Body of pancreas (tissue), 4 donors: ENCODE measurements at places on chromosomes 12 and 14.

DNA sequence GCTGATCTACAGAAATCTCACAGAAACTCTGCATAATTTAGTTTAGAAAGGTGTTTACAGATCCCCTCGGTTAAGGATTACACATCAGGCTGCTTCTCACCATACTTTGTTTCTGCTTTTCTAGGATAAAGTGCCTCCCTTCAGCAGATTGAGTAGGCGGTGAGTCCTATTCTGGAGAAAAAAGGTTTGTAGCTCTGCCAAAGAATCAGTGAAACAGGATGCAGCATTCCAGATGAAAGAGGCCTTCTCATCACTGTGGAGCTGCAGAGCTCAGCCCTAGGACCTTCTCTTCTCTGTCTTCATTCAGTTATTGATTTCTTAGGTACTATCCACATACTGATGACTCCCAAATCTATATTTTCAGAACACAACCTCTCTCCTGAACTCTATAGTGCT is 155.5 kb upstream of the KRR1 start:
- no peak for DNase-seq

DNA sequence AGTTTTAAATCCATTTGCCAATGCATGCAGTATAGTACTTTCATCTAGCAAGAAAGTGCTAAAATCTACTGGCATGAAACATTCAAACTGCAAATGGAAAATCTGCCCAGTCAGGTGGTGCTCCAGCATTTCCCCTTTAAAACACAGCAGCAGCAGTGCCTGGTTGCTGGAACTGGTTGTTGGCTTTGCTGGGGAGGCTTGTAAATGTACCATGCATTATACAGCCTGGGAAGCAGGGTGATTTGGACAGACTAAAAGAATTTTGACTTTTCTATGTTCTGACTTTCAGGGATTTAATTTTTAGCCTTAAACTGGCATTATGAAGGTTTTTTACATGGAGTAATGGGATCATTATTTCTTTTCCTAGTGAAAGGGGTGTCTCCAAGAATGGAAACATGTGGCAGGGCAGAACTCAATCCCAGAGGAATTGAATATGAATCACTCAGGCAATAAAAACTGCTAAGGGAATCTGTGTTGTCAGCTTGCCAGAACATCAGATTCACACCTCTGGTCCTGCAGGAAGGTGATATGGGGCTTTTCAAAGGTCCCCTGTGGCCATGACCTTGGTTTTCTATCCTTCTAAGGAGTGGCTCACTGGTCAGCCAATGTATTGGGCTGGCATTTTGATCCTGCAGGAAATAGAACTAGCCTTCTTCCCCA is 9.0 kb upstream of the PAX9 start:
- DNase-seq = no peak

GRCh38 chr14:48384821-48385220 is 709.4 kb upstream of the MDGA2 start:
- DNase-seq = no peak

GRCh38 chr12:116247377-116247776 is 30.1 kb downstream of the MED13L start:
- DNase-seq = no peak

- peak; percentile 90 for DNase-seq
Measured at GRCh38 chr14:29637411-29637810, 290.2 kb downstream of the PRKD1 start.

DNA sequence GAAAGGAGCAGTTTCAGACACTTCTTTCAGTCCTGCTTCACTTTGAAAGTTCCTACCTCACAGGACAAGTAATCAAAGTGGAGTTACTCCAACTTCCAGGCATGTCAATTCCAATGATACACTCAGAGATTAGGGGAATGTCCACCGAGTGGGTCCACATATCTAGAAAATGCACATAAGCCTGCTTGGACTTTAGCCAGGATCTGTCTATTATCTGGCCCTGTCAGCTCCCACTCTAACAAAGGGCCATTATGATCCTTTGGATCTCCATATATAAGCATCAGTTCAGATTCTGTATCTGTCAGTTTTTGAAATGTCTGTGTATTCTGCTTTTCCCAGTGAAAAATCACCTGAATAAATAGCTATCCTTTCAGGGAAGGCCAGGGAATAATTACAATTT is 112.9 kb upstream of the ATXN7L3B start:
- DNase-seq = no peak

GRCh38 chr14:63155511-63156185 is 48.6 kb upstream of the RHOJ start:
- no peak for DNase-seq

GRCh38 chr14:63245893-63246292 is 41.6 kb downstream of the RHOJ start:
- DNase-seq = no peak

GRCh38 chr12:26566675-26567074 is 266.3 kb downstream of the ITPR2 start:
- DNase-seq = no peak

DNA sequence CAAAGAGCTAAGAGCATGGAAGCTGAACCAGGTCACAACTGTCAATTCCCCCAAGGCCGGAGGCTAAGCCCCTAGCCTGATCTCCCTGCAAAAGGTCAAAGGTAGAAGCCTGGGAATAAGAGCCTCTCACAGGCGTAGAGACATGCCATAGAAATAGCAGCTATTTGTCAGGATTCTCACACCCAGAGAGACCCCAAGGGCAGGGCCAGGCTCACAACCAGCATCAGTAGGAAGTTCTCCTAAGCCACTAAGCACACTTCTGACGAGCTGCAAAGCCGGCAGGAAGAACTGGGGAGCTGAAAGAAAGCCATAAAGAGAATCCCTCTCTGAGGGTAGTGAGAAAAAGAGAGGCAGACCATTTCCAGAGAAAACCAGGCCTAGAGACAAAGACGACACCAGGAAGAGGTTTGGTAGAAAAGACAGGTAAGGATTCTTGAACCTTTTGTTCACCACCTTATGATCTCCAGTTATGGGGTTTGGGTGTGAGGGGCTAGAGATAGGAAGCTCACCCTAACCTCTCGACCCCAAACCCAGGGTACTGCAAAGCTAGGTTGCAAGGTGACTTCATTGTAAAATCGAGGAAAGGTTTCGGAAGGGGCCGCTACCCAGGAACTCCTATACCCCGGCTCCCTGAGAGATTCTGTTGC is 1.0 kb downstream of the SMARCC2 start:
- no peak for DNase-seq

GRCh38 chr14:20714593-20715250 is 26.2 kb downstream of the ANG start:
- peak; percentile 87 for DNase-seq

GRCh38 chr14:50379563-50379962 is 17.1 kb downstream of the CDKL1 start:
- DNase-seq = no peak

DNA sequence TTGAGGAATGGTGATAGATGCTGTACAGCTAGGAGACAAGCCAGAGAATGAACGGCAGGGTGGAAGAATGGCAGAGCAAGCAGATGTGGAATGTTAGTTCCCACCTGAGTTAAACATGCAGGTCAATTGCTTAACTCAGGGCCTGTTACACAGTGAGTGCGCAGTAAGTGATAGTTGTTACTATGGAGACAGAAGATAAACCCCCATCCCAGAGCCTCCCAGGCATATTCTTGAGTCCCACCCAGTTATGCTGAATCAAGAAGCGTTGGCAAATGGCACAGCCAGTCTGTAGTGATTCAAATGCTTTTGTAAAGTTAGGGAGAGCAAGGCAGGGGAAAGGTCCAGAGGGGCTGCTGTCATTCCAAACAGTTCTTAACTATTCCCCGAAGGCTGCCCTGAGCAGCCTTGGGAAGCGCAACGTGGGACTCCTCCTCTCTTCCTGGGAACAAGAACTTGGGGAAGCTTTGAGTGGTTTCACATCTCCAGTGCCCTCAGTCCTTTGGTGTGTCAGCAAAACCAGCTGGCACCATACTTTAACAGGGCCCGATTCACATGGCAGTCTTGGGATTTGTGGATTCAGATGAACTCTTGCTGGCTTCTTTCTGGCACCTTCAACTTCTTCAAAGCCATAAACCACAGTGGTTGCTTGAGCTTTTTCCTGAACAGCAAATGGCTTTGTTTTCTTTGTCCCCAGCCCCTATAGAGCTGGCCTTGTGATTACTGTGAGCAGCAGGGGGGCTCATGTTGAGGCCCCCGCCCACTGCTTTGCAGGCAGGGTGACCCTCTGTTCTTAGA is 66.4 kb downstream of the PPM1A start:
- no peak for DNase-seq

DNA sequence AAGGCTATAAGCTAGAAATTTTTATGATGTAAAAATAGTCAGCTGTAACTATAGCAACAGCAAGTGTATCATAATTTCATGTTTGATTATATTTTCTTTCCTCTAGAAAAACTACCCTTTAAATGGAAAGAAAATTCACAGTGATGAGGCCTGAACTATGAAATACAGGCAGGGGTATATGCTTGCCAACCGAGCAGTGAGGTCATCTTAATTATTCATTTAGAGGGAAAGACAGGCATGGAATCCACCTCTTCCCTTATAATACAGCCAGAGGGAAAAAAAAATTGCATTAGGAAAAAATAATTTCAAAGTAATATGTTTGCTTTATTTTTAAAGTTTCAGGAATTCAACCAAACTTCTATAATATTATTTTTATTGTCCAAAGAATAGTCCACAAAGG is 139.8 kb downstream of the EPS8 start:
- no peak for DNase-seq

DNA sequence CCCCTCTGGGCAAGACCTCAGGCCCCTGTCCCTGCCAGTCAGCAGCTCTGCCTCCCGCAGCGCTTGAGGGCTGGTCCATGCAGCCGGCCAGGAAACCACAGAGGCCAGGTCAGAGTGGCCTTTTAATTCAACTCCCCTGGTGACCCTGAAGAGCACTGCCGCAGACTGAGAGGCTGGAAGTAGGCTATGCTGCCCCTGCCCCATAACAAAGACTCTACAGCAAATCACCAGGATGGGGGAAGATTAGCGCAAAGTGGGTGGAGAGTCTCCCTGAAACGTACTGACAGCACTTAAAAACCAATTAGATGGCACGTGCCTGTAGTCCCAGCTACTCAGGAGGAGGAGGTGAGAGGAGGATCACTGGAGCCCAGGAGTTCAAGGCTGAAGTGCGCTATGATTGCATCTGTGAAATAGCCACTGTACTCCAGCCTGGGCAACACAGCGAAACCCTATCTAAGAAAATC is 70.5 kb downstream of the ITPK1 start:
- no peak for DNase-seq

DNA sequence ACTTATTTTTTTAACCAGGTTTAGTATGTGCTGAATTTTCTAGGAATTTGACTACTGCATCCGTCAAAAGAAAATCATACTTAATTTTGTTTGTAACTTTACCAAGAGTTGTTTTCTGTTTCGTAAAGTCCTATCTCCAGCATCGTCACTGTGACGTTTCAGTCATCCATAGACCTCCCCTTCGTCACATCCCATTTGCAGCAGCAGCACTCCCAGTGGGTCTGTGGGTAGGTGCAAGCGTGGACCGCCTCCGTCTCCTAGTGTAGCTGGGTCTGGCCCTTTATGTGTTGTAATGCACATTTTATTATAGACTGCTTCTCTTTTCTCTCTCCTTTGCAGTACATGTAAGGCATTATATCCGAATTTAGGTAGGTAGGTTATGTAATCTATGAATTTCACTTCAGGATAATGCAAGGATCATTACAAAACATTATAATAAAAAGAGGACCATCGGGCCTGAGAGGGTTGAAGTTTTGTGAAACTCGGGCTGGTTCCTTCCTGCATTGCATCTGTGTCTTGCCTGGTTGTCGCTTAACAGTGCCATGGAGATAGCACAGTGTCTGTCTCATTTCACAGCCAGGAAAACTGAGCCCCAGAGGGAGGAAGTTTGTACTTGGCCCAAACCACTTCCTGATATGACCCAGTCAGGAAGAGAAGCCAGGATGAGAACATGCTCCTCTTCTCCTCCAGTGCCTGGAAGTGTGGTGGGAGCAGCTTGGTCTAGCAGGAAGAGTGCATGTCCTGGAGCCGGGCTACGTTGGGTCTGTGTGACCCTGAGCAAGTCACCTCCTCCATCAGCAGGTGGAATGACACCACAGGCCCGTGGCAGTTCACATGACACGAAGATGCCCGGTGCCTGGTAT is 41.3 kb downstream of the EVL start:
- no peak for DNase-seq

GRCh38 chr14:51439896-51440295 is 199.8 kb downstream of the TMX1 start:
- no peak for DNase-seq

DNA sequence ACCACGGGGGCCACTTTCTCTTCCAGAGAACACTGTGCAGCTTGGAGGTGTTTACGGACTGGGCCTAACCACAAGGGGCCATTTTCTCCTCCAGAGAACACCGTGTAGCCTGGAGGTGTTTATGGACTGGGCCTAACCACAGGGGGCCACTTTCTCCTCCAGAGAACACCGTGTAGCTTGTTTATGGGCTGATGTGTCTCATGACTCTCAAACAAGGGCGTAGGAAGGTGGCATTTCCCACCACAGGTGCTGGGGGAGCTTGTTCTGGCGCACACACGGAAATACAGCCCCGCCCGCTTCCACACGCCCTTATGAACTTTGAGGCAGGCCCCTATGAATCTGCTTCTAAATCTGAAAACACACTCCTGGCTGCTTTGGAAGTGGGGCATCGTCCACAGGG is 174.6 kb upstream of the SFSWAP start:
- DNase-seq = no peak

DNA sequence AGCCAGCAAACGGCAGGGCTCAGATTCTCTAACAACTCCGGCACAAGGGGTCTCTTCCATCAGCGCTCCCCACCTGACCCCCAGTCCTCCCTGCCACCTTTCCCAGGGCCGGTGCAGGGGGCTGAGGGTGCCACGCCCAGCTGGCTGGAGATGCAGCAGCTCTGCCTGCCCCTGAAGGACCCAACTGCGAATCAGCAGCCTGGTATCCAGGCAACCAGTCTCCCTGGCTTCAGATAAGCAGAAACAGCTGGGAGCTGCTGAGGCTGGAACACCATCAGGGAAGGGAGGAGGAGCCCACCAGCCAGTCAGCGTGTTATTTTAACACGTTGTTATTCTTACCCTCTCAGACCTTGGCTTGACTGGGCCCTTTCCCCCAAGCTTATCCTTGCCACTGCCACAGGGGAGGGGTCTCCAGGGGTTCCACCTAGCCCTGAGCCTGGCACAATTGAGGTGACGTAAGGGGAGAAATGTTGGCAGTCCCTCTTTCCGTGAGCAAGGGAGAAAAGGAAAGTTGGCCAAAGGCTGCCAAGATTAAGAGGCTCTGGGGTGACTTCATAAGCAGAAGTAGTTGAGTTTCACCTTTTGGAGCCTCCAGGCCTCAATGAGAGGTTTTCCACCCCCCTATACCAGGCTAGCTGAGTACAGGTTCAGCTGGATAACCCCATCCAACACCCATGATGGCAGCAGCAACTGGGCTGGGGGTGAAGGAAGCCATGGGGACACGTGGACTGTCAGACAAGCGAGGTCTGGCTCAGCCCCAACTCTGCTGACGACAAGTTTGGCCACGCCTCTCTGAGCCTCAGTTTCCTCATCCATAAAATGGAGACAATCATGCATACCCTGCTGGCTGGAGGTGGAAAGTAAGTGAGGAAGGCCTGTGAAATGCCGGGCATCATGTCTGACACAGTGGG is 91.1 kb downstream of the IRF2BPL start:
- peak; percentile 36 for DNase-seq

DNA sequence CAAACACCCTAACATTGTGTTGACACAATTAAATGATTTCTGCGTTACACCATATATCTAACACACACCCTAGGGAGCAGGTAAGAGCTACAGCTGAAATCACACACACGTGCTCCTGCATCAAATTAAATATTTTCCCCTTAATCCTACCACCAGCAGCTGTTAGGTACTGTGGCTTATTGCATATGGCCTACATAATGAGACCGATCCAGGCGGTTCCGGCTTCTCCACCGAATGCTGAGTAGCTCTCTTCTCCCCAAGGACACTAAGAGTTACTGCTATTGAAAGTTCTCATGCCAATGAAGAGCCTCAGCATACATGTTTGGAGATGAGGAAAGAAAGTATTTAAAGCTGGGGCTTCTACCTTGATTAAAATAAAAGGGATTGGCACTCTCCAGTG is 472.2 kb upstream of the STXBP6 start:
- DNase-seq = no peak
